Stimulated activated CD8-positive, alpha-beta memory T cell treated with anti-CD3 and anti-CD28 coated beads, Interleukin-15, amount 100 ng/mL, for 24 hours (primary cell): ENCODE measurements at places on chromosomes 16 and 17.

- no peak for DNase-seq
These were observed 98.7 kb upstream of the CCL2 start for GRCh38 chr17:34156401-34156740.

GRCh38 chr17:56481659-56482058 is 111.8 kb upstream of the NOG start:
- no peak for DNase-seq

DNA sequence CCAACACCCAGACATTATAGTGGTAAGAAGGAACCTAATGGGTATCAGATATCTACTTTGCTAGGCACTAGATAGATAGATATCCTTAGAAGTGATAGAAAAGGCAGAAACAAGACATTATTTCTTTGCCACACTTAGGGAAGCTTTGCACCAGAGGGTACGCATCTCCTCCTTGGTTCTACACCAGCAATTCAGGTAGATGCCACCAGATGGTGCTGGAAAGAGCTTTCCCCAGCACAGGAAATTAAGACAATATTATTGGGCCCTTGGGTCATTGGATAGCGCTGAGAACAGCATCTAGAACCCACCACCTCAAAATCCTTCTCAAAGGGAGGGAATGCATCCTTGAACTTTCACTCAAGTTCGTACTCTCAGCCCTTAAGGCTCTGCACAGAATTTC is 173.8 kb upstream of the CCL2 start:
- DNase-seq: no peak

DNA sequence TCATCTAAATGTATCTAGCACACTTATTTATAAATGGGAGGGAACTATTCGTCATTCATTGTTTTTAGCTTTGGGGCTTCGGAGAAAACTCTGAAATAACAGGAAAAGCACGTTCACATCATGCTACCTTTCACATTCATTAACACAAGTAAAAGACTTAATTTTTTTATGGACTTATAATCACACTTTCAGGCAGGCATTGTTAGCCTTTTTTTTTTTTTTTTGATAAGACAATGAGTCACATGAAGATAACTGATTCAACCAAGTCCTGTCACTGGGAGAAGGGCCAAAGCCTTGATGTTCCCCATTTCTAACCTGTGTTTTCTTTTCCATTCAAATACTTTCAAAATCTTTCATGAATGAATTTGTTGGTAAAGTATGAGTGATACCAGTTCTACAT is 631.3 kb upstream of the CA10 start:
- no peak for DNase-seq

GRCh38 chr16:90032674-90033331 is 13.5 kb upstream of the DBNDD1 start:
- no peak for DNase-seq

DNA sequence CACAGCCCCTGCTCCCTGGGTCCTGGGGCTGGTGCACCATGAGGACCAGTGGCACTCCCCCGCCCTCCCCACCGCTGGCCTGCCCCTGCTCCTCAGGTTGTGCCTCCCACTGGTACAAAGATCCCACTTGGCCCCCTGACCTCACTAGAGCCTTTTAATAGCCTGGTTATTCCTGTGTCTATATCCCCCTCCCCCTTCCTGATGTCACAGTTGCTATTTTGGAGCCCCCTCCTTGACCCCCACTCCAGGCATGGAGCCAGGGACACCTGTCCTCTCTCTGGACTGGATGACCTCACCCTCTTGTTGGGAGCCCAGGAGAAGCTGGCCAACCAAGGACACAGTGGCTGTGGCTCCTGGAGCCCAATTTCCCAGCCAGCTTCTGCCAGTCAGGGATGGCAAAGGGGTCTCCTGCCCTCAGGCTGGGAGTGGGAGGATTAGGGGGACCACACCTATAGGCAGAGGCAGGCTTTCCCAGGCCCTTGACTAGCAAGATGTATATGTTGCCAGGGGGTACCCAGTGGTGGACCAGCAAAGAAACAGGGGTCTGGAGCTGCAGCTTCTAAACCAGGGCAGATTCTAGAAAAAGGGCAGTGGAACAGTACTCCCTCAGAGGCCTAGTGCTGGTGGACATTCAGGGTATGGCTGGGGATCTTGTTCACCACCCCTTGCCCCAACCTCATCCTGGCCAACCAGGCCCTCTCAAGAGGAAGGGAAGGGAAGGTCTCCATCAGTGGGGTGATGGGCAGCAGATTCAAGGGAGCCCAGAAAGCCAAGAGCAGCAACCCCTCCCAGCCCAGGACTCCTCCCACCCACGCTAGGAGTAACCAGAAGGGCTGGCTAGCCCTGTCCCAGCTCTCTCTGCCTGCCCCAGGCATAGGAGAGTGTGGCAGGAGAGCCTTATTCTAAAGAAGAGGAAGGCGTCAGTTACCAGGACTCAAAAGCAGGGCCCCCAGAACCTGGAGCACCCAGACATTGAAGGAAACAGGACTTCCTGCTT is 10.9 kb downstream of the HDAC5 start:
- no peak for DNase-seq

GRCh38 chr16:88613-89012 is 10.6 kb downstream of the MPG start:
- no peak for DNase-seq

DNA sequence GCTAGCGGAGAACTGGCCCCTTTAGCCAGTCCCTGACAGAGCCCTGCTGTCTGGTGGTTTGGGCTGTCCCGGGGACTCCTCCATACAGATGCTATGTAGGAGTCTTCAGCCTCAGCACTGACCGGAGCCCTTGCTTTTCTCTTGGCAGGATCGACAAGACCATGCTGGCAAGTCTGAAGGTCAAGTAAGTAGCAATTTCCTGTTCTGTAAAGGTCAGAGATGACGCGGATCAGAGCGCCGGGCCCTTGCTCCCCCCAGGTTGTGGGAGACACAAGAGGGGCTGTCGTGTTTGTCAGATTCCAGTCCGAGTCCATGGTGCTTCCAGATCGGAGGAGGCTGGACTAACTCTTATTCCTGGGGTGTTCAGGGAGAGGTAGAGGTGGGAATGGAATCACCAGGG is 4.1 kb downstream of the RAP1GAP2 start:
- no peak for DNase-seq

- DNase-seq: no peak
These were observed 14.3 kb upstream of the SRCIN1 start for GRCh38 chr17:38619937-38620550.
